ENCODE measurements at places on chromosomes 16 and 17.
A peak's percentile ranks its signal among the peaks of the same experiment; 100 is the strongest.

- DNase-seq: no peak
Measured at GRCh38 chr17:20966870-20967269, 75.9 kb downstream of the USP22 start.

- no peak for DNase-seq
Measured at GRCh38 chr16:80285104-80285503, 255.7 kb upstream of the DYNLRB2 start.

DNA sequence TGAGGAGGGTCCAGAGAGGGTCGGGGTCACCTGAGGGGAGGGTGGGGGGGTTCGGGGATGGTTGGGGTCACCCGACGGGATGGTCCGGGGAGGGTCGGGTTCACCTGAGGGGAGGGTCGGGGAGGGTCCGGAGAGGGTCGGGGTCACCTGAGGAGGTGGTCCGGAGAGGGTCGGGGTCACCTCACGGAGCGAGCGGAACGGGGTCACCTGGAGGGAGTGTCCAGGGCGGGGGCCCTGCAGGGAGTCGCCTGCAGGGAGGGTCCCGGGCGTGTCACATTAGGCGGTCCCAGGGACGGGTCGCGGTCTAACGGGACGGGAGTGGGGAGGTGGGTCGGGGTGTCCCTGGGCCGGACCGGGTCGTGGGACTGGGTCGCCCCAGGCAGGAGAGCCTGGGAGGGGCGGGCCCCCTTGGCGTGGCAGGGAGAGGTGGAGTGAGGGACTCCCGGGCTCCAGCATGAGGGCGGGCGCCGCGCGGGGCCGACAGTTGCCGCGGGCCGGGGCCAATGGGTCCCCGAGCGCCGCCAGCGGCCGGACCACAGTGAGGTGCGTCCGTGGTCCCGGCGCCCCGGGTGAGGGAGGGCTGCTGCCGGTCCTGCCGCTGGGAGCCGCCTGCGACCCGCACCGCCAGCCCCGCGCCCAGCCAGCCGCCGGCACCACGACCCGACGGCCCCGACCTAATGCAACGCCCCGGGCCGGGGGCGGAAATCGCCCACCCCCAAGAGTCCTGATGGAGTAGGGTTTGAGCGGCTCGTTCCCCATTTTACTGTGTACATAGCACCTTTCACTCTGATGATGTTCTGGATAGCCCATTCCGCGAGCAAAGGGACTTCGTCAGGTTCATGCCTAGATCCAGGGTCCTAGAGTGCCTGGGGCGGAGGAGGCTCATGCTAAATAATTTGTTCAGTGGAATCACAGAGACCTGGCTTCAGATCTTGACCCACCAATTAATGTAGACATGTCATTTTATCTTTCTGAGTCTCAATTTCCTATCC lies 1.2 kb upstream of the ABCA3 start:
- peak; percentile 11 for DNase-seq

DNA sequence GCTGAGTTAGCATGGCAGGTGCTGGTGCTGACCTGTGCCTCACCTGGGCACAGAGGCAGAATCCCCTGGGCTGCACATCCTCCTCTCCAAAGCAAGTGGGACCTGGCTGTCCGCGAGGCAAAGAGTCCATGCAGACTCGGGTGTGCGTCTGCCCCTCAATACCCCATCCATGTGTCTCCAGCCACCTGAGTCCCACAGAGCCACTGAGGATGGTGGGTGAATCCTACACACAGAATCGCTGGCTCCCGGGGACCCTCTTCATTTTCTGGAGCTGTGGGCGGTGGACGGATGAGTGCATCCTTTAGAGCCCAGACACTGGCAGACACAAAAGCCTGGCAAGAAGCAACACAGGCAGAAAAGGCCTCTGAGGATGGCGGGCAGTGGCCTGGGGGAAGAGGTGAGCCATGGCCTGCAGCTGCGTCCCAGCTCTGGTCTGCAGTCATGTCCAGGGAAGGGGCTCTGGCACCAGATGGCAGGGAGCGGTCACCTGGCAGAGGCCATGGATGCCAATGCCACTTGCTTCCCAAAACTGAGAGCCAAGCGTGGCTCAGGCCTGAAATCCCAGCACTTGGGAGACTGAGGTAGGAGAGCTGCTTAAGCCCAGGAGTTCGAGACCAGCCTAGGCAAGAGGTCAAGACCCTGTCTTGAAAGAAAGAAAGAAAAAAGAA lies 29.9 kb downstream of the AXIN1 start:
- no peak for DNase-seq

GRCh38 chr16:24367186-24367710 lies 111.1 kb downstream of the CACNG3 start:
- no peak for DNase-seq

- DNase-seq: no peak
Measured at GRCh38 chr16:21117567-21117966, 33.1 kb downstream of the DNAH3 start.

DNA sequence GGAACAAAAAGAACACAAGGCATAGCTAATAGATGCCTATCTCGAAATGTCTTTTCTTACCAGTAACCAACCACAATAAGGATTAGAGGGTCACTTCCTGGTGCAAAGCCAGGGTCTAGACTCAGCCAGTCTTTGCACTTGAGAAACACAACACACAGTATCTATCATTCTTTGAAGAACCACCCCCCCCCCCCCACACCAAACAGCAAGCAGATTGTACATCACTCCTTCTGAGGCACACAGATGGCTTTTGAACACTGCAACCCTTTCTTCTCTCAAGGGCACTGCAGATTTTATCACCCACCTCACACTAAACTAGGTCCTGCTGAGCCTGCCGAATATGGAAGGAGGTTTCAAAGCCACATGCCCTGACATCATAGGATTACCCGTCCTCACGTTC lies 145.6 kb downstream of the AATF start:
- DNase-seq: no peak

DNA sequence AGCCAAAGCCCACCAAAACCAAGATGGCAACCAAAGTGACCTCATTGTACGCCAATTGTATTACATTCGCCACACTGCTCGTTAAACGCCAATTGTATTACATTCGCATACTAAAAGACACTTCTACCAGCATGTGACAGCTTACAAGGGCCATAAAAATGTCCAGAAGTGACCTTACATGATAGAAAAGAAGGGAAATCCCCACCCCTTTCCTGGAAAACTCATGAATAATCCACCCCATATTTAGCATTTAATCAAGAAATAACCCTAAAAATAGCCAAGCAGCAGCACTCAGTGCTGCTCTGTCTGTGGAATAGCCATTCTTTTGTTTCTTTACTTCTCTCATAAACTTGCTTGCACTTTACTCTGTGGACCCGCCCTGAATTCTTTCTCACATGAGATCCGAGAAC lies 25.7 kb downstream of the PSMD7 start:
- DNase-seq: no peak

GRCh38 chr17:34254651-34255380 lies at the start of gene CCL2:
CCL2 (plus strand) TSS chr17:34255285; CDS start chr17:34255350, 65 bp downstream.
- DNase-seq: no peak

GRCh38 chr16:588639-588888 lies 1.3 kb upstream of the RAB40C start:
- peak; percentile 38 for DNase-seq

- DNase-seq: no peak
Measured at GRCh38 chr17:78583091-78583490, 5.9 kb upstream of the DNAH17 start.

- no peak for DNase-seq
Measured at GRCh38 chr17:34736611-34737010, 157.2 kb downstream of the TMEM132E start.

- DNase-seq: peak; percentile 35
Measured at GRCh38 chr16:50696575-50697420, 3.4 kb downstream of the NOD2 start.

DNA sequence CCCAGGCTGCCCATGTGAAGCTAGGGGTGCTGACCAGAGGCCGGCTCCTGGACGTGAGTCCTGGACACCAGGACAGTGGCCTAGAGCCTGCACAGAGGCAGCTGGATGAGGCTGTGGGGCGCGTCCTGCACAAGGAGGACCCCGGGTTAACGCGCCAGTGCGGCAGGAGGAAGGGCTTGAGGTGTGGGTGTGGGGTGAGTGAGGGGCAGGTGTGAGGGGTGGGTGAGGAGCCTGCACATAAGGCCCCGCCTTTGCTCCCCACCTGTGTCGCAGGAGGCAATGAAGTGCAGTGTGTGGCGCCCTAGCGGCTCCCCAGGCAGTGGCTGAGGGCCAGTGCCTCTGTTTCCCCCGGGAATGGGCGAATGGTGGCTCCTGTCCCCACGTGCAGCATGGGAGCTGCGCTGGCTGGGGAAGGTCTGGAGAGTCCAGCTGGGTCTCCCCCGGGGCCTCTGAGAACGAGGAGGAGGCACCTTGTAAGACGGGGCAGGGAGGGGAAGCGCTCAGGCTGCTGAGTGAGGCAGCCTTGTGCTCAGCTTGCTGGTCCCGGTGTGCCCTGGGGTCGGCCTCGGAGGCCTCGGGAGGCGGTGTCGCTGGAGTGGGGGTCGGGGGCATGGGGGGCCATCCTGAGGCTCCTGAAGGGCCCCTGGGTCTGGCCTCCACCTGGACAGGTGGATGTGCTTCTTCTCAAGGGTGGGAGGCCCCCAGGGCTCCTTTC lies 3.2 kb downstream of the CD7 start:
- DNase-seq: no peak

DNA sequence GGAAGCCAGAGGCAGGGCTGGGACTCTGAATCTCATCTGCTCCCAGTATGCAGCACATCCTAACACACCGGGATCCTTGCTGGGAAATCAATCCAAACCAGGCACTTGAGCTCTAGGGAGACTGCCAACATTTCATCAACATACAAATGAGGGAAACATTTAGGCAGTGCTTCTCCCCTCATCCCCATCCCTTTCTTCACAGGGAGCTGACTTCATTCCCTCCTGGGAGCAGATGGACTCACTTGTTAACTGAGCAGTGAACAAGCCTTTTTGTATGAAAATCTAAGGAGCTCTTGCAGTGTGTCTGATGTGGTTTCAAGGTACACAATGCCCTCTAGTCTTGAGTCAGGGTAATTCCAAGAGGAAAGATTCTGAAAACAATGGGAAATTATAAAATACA lies 96.3 kb downstream of the TMEM114 start:
- DNase-seq: no peak

DNA sequence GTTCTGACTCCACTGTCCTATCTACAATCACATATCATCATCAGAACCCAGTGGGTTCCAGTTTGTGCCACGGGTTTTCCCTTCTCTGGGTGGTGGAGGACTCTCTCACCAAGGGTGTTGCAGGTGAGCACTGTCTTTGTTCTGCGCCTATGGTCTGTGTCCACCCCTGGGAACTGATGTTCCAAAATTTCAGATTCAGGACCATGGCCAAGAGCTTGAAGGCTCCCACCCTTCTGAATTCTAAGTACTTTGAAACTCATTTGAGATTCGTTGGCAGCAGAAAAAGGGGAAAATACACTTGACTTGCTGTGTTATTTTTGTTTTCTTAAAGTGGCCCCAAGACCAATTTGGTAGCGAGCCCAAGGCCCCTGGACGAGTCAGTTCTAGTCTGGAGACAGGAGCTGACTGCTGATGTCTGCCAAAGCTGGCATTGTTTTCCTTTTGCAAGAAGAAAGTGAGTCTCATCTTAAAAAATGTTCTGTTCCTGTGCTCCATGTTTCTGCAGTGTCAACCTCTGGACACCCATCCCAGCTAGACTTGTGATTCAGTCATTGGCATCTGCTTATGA lies 310.9 kb downstream of the HAPSTR1 start:
- DNase-seq: no peak

- DNase-seq: no peak
Measured at GRCh38 chr16:12344577-12345343, 368.2 kb downstream of the SNX29 start.

GRCh38 chr16:75476817-75477216 lies 12.3 kb upstream of the TMEM170A start:
- no peak for DNase-seq

DNA sequence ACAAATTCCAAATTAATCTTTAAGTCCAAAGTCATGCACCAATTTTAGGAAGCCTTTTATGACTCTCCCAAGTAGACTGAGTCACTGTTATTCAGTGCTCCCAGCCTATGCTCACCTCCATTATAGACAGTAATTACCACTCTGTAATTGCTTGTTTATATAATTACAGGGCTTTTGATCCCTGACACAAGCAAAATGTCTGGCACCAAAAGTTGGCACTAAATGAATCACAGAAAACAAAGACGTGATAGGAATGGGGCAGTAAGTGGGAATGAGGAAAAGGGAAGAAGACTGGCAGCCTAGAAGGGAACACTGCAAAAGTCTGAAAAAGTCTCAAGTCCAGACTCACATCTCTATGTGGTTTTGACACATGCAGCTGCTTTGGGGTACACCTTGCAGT lies 94.1 kb downstream of the SLC39A11 start:
- no peak for DNase-seq

- no peak for DNase-seq
Measured at GRCh38 chr17:83024218-83024971, 55.0 kb upstream of the METRNL start.

DNA sequence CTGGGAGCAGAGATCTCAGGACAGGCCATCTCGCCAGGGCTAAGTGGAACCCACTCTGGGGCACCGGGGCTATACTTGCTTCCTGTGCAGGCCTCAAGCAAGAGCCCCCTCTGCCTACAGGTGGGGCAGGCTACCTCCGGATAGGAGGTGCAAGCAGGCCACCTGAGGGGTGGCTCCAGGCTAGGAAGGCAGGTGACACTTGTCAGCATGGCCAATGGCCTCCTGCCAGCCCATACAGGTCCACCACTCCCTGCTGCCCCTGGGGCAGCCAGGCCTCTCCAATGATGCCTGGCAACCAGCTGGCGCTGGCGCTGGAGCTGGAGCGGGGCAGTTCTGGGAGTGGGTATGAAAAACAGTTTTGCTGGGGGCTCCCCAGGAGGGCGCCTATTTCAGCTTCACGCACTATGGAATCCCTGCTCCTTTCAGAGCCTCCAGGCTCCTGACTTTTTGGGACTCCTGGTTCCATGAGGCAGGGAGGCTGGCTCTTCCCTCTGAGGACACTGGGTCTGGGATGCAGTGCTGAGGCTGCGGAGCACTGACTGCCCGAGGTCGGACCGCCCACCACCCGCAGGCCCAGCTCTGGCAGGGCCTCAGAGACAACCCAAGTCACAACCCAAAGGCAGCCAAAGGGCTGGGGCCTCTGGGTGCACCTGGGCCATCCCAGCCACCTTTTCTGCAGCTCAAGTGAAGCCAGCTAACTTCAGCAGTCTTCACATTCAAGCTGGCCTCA lies 8.4 kb upstream of the SREBF1 start:
- DNase-seq: no peak

DNA sequence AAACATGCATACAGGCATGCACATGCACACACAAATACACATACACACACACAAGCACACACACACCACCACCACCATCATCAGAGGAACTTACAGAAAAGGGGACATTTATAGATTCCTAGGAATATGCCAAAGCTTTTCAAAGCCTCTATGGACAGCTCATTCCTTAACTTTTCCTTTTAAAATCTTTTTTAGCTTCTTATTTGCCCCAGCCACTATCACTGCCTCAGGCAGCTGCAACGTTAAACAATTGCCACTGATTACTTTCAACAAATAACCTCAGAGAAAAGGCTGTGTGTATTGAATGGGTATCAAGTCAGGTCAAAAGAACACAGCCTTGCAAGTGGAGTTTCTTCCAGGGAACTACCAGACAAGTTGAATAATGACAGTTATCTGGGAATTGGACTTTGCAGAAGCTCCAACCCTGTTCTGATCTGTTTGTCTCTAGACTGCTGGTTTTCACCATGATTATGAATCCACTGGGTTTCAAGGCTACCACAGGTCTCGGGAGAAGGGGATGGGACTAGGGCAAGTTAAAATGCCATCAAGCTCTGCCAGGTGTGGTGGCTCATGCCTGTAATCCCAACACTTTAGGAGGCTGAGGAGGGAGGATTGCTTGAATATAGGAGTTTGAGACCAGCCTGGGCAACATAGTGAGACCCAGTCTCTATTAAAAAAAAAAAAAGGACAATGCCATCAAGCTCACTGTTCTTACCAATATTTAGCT lies 21.9 kb upstream of the BEAN1 start:
- DNase-seq: no peak

Data from T-helper 17 cell (primary cell).